NCI-H1694 (cell line): ENCODE measurements at places on chromosomes 2 and 18.
A peak's percentile ranks its signal among the peaks of the same experiment; 100 is the strongest.

DNA sequence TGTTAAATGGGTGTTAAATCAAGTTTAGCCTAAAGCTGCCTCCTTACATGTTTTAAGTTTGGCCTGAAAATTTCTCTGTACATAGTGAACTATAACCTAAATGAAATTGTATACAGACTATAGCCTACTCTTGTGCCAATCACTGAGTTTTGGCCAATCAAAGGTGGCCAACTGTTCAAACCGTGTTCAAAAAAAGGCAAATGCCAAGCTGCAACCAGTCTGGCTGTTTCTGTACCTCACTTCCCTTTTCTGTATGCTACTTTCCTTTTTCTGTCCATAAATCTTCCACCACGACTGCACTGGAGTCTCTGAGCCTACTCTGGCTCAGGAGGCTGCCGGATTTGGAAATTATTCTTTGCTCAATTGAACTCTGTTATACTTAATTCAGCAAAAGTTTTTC lies 121.0 kb downstream of the SPOPL start:
- DNase-seq = no peak

GRCh38 chr2:18820966-18821365 lies 231.6 kb upstream of the NT5C1B start:
- DNase-seq = no peak

- no peak for DNase-seq
Measured at GRCh38 chr2:217075268-217076057, 215.6 kb upstream of the TNP1 start.

- DNase-seq = no peak
Measured at GRCh38 chr2:20137131-20137571, 85.7 kb upstream of the LAPTM4A start.

DNA sequence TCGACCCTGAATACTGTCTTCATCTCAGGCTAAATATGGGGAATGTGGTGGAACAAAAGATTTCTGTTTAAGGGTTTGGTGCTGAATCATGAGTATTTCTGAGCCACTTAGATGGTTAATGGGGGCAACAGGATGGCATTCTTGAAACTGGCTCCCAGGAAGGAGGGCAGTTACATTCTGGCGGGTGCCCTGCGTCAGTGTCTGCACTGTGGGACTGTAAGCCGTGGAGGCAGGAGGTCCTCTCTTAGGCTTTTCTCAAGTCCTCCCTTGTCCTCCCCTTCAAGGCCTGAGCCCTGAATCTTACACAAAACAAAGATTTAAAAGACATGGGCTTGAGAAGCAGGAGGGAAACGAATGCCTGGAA lies 45.7 kb downstream of the PSD4 start:
- DNase-seq = no peak

GRCh38 chr2:207600231-207600630 lies 25.0 kb downstream of the METTL21A start:
- no peak for DNase-seq

DNA sequence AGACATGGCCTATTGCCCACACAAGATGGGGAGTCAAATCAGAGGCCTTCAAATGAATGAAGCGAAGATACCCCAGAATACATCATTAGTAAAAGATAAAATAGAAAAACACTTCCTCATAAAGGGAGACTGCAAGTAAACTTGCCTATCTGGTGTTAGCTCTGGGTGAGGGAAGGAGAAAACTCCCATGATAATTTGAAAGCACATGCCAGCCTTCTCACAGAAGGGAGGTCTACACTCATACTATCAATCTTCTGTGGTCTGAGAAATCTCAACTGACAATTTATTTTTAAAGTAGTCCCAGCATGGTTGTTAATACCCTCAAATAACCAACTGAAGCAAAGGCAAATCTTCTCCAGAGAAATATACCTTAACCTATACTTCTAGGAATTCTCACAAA lies 75.4 kb downstream of the EXOC6B start:
- DNase-seq = no peak

DNA sequence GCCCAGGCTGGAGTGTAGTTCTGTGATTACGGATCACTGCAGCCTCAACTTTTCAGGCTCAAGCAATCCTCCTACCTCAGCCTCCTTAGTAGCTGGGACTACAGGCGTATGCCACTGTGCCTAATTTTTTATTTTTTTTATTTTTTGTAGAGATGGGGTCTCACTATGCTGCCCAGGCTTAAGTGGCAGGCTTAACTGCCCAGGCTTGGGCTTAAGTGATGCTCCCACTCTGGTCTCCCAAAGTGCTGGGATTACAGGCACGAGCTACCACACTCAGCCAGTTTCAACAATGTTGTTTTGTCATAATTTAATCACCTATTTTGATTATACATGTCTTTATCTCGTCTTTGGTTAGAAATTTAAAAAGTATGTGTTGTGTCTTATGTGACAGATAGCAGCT lies 18.2 kb downstream of the UGGT1 start:
- no peak for DNase-seq

- DNase-seq = no peak
Measured at GRCh38 chr2:174493549-174494331, 6.9 kb upstream of the GPR155 start.

- DNase-seq = no peak
Measured at GRCh38 chr18:32454593-32454992, 16.1 kb downstream of the GAREM1 start.

GRCh38 chr18:63207835-63208234 lies 111.7 kb downstream of the BCL2 start:
- peak; percentile 12 for DNase-seq

DNA sequence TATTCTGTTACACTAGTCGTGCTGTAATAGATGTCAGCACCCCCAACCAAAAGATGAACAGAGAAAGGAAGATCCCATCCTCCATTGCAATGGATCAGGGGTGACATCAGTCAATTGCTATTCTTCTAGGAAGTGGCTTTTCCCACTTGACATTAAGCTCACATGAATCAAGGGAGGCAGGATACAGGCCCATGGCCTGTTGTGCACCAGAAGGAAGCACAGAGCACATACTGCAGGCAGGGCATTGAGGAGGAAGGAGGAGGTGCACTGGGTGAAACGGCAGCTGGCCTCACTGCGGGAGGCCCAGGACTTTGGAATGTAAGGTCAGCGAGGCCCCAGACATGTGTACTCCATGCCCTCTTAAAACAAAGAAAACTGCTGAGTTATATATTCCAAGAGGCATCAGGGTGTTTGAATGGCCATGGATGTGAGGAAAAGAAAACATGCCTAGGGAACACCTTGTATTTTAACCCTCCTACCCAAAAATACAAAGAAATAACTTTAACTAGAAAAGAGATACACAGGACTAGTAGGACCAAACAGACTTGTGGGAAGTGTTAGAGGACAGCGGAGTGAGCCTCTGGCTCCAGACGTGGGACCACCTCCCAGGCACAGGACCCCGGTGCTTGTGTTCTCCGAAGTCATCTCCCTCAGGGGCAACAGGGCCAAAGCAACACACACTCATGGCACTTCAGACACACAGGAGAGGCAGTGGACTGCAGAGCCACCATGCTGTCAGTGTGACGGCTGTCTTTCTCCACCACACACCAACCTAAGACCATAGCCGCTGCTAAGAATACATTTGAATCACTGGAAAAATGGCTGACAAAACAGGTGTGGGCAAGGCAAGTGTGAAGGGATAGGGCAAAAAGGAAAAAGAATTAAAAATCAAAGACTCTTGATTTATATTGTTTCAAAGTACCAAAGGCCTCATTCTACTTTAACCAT lies 51.4 kb upstream of the RIOK3 start:
- DNase-seq = no peak

- DNase-seq = no peak
Measured at GRCh38 chr2:239142806-239143205, 258.0 kb downstream of the HDAC4 start.

GRCh38 chr2:134416637-134417036 lies 162.8 kb downstream of the MGAT5 start:
- DNase-seq = no peak

DNA sequence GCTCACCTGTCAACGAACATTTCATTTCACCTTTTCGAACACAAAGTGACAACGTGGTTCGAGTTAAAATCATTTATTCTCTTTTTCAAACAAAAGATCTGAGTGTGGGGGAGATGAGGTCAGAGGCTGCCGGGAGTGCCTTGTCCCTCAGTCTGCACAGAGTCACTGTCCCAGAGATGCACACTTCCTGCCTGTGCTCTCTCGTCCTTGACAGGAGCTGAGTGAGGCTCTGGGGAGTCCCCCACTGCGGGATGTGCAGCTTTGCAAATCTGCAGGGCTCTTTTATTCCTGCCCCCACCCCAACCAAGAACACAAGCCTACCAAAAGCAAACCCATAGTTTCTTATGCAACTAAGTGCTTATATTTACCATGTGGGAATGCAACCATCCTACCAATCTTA lies 497.8 kb downstream of the EIPR1 start:
- no peak for DNase-seq

- no peak for DNase-seq
Measured at GRCh38 chr2:182068811-182069210, 83.2 kb downstream of the PPP1R1C start.

DNA sequence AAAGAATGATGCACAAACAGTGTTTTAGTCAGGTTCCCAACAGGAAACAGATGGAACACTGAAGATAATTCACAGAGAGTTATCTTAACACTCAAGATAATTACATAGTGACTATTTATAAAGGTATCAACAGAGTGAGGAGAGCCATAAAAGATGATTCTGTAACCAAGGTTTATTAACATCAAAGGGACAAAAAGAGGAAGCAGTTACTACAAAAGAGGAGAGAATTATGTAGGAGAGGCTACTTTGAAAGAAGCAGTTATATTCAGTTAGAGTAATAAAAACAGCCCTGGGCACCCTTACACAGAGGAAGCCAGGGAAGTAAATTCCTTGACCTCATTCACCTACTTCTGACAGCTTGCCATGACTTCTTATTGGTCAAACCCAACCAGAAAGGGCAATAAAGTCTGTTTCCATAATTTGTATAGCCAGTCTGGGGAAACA lies 326.5 kb upstream of the SLC39A10 start:
- DNase-seq = no peak

DNA sequence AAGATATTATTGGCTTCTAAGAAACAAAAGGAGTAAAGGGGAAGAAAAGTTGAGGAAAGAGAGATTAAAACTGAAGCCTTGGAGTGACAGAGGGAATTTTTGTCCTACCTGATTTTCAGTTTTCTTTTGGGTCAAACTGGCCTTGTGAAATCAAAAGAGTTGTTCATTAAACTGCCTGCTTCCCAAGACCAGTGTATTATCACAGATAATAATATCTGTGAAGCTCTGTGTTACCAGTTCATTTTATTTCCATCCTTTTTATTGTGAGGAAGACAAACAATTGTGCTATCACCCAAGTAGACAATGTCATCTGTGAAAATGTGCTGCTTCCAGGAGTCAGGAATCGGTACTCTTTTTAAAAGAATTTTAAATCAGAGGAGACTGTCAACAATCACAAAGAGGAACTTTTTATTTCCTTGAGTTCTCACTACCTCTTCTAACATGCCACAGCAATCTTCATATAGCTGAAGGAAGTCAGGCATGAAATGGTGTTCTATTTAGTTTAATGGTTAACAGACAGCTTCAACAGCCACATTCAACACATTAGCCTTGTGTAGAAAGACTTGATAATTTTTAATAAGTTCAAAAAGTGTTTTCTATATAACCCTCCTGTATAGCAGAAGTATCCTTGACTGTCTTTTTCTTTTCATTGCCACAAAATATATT lies 554.8 kb downstream of the PIK3C3 start:
- no peak for DNase-seq

DNA sequence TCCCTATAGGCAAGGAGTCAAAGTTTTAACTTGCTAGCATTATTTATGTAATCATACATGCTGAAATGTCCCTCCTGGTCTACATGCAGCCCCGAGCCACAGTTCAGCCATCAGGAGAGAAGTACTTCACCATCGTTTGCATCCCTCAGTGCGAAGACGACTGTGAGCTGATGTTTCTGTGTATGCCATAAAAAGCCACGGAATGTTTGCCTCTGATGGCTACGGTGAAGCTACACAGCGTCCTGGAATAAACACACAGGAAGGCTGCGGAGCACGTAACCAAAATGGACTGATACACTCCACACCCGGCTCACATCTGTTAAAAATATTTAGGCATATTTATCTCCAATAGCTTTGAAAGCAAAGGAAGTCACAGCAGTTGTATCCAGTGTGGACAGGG lies 4.3 kb upstream of the SALL3 start:
- DNase-seq = no peak

DNA sequence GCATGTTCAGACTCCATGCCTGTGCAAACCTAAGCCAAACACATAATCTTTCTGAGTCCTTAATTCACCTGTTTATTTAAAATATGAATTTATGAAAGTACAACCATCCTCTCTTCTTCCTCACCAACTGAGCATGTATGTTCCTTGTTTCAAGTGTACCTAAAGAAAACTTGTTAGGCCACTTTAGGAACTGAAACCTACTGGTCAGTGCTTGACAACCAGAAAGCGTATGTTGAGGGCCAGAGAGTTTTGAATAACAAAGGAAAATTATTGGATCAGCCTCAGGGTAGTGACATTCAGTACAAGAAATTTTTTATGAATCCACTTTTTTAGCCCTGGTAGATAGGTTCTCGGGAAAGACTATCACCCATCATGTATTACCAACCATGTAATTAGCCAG lies 847.6 kb upstream of the CELF4 start:
- no peak for DNase-seq

- DNase-seq = no peak
Measured at GRCh38 chr2:100791294-100791935, 28.5 kb upstream of the NPAS2 start.

- no peak for DNase-seq
Measured at GRCh38 chr2:196876364-196876763, 50.1 kb downstream of the PGAP1 start.

GRCh38 chr18:24846138-24846537 lies 385.7 kb downstream of the HRH4 start:
- no peak for DNase-seq

GRCh38 chr2:234135750-234136221 lies 85.3 kb downstream of the SPP2 start:
- peak; percentile 63 for DNase-seq
